ENCODE measurements at places on chromosomes 1 and 21. TPM values are rescaled to one million over a fixed set of nuclear protein-coding genes. Genes with fewer than 3 reads are reported as not detected.

The CLEC20A gene
- not detected for total RNA-seq

The CHI3L2 gene
- total RNA-seq: not detected

The PLEKHA6 gene
- 2.1 TPM for total RNA-seq

The AMY1B gene
- total RNA-seq: not detected

The PDC gene
- not detected for total RNA-seq

The ANKRD45 gene
- total RNA-seq: under 0.01 TPM

The SH2D1B gene
- 0.13 TPM for total RNA-seq

The C1orf53 gene
- 0.79 TPM for total RNA-seq

The OXCT2 gene
- 1.1 TPM for total RNA-seq

The COL16A1 gene
- 87.7 TPM for total RNA-seq
